ENCODE measurements at places on chromosomes 6 and 20.

DNA sequence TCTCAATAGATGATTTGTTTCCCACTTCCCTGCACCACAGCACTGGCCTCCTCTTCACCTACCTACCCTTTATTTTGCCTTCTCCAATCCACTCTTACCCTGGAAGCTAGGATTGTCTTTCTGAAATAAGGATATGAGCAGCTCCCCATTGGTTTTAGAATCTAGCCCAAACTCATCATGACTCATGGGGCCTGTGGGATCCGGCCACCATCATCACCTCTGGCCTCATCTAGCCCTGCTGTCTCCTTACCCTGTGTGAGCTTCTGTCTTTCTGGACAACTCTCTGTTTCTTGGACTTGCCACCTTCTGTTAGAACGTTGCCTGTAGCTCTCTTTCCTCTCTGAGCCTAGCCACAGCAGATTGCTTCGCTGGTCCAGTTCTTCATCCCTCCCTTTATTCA lies 277.1 kb downstream of the PAX1 start:
- DNase-seq, result no peak

DNA sequence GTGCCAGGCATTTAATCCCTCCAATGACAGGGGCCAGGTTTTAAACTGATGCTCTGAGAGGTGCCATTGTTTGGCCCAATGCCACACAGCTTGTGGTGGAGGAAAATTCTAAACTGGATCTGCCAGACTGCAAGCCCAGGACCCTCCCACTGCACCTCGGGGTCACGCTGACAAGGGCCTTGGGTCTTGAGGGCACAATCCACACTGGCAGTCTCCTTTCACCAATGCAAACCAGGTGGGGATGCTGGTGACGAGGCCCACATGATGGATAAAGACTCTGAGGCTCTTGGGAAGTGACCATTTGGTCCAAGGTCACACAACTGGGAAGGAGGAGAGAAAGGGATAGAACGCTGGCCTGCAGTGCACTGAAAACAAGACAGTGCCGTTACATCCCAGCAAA lies 14.7 kb downstream of the ANKRD60 start:
- no peak for DNase-seq

DNA sequence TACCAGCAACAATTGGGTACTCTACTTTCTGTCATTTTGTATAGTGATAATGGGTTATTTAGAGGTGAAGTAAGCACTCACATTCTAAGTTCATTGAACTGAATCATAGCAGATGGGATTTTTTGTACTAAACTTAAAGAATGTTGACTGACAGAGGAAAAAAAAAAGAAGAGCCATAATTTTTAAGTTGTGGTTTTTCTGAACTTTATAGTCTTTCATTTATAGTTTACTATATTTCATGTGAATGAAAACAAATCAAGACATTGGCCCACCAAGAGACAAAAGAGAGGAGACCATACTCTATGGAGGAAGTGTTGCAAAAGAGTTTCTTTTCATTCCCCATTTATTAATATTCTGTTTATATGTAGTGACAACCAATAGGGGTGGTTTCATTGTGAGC lies 685.7 kb downstream of the BCKDHB start:
- DNase-seq, result no peak

DNA sequence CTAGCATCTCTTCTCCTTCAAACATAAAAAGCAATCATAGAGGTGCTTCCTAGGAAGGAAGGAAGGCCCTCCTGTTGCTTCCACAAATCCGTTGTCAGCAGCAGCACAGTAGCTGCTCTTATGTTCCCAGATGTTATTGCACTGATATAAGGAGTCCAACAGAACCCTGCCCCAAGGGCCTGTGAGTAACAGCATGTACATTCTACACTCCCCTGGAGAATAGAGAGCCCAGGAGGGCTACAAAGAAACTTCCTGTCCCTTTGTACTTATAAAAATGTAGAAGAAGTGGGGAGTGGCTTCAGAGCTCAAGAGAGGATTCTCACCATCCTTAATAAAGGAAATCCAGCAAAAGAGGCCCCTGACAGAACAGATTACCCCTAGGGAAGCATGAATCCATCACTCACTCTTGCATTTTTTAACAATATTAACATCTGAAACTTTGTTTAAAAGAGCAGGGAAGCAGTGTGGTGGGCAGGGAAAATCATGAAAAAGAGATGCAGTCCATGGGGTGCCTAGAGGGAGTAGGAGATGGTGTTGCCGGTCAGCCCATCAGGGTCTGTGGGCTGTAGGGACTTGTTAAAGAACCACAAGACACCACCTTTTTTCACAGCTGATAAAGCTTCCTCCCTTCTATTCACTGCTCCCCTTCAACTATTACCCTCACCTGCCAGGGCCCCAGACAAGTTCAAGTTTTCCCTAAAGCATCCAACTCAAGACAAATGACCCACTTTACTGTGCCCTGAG lies 104.5 kb upstream of the ADGRF1 start:
- DNase-seq, result no peak

GRCh38 chr20:881051-881782 lies 34.9 kb downstream of the ANGPT4 start:
- DNase-seq, result no peak

GRCh38 chr6:40469323-40469722 lies 117.8 kb downstream of the LRFN2 start:
- no peak for DNase-seq

DNA sequence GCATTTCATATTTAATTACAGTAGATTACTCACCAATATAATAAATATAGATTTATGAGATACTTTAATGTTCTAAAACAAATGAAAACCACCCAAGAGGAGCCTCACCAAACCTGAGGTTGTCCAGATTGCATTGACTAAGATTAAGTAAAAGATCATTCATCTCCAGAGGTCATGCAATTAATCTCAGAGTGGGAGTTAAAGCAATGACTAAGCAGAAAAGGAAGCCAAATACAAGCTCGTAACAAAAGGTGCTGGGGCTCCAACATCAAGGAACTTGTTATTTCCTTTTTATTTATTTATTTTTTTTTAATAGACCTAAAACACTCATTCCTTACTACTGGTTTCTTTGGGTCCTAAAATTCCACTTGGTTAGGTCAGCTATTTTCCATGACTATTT lies 57.7 kb downstream of the RSPO3 start:
- DNase-seq, result no peak

GRCh38 chr20:18984238-18985200 lies 170.9 kb downstream of the SCP2D1 start:
- DNase-seq, result no peak

- DNase-seq, result no peak
These were observed 98.8 kb upstream of the NRN1 start for GRCh38 chr6:6105472-6106036.

DNA sequence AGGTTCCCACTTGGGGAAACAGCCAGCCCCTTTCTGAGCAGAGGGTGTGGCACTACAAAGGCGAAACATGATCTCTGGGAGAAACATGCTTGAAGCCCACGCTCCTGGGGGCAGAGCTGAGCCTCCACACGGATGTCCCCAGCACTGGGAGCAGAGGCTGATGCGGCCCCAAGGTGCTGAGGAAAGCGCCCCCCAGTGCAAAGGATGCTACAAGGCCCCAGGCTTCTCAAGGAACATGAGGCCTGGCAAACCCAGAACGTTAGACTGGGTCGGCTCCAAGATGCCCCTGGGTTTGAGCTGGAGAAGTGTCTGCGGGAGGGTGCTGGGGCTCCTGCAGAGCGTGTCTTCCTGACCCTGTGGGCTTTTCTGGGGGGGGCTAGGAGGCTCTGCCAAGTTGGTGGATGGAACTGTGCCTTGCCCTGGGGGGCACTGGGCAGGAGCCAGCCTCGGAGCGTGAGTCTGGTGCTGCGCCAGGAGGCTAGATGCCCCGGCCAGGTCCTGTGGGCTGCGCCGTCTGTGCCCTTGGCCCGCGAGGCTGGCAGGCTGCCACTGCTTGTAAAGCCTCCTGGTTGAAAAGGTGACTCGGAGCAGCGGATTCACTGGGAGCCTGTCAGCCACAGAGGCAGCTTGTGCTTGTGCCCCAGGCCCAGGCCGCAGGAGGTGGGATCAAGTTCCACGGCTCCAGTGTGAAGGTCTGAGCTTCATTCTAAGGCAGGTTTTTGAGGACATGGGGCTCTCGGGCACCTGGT lies 8.1 kb downstream of the SYNJ2 start:
- DNase-seq, result no peak

DNA sequence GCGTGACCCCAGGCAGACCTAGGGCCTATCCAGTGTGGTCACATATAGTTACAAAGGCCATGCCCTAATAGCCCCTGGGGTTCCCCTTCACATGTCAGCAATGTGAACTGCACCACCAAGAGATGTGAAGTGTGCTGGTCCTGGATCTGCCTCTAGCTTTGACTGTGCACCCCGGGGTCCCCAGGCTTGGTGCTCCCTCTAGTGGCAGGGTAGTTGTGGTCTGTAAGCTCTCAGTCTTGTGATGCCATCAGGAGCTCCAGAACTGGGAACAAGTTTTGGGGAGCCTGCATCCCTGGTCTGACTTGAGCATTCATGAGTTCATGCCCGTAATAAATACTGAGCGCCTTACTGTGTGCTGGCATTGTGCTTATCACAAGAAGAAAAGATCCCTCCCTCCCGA lies 143.4 kb downstream of the DHX35 start:
- DNase-seq, result no peak

- no peak for DNase-seq
These were observed 8.0 kb upstream of the IDH3B start for GRCh38 chr20:2671977-2672376.

GRCh38 chr6:152240436-152240835 lies 396.7 kb downstream of the SYNE1 start:
- no peak for DNase-seq

DNA sequence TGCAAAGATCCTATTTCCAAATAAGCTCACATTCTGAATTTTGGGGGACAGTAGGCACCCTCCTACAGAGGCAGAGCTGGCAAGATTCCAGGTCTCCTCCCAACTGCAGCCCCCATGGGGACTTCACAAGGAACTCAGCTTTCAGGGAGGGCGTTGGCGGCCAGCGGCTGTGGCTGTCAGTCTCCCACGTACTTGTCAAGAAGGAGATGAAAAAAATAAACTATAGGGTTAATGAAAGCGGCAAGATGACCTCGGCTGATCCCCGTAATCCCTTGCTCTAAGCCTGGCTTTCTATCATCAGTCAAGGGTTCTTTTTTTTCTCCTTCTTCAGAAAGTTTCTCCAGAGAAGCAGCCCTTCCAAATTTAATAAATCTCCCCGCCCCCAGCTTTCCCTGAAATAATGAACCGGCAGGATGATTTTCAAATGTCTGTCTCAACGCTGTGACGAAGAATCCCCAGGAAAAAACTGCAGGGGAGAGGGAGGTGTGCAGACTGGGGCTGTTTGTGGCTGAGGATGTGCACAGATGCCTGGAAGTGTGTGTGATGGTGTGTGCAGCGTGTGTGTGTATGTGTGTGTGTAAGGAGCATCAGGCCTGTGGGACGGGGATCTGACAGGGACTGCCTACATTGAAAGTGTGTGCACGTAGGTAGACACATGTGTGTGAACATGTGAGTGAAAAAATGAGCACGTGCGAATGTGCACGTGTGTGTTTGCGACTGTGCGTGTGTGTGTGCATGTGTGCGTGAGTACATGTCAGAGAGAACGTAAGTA lies 78.7 kb downstream of the SLC2A10 start:
- no peak for DNase-seq

DNA sequence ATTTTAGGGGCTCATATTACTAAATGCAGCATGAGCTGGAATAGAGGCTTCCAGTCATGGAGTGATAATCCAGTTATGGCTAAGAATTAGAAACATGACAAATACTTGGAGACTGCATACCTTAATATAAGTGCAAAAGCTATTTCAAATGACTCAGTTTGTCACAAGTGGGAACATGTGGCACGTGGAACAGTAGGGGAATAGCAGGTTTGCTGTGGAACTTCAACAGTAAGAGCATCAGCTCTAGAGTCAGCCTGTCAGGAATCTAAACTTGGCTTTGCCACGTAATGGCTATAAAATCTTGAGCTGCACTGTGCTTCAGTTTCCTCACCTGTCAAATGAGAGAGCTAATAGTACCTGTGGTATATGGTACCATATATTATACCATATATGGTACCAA lies 62.1 kb downstream of the HTR1B start:
- DNase-seq, result no peak

DNA sequence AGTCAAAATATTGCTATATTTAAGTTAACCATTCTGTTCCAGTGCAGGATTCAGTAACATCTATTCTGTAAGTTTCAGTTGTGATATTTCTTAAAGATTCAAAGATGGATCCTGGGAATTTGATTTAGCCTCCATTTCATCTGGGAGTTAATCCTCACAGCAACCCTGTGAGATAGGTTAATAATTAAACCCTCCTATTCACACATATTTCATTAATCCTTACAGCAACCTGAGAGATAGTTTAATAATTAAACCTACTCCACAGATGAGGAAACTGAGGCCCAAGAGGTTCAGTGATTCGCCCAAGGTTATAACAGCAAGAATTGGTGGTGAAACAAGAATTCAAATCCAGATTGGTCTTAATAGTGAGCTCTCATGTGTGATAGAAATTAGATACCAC lies 10.9 kb upstream of the ZBTB2 start:
- no peak for DNase-seq

DNA sequence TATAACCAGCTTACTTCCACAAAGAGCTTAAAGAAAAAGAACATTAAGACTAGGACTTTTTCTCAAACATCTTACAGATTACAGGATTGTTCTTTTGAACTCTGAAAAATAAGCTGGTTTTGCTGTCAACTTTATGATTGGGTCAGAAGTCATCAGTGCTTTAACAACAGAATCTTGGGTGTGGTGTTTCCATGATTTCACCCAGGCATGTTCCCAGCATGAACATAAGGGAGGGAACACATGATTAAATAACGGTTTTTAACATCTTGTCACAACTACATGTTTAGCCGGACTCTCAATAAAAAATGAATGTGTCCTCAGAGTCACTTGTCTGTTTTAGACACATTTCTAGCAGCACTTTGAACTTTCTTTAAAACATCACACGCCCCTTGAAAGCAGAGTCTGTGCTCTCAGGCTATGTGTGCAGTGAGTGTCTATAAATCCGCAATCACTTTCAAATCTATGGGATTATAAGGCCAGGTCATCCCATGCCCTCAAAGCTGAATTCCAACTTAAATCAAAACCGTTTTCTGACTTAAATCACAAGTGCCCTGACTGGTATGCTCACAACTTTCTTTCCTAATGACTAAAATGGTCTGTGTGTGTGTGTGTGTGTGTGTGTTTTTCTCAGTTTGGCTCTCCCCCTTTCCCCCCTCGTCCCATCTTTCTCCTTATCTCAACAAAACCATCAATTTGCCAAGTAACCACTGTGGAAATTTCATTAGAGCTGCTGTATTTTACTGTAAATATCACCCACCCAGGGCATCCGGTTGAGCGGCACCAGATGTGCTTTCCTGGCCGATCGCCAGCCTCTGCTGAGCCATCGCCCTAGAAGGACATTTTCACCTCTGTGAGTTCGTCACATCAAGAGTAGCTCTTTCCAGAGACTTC lies 216.8 kb upstream of the DTNBP1 start:
- peak; percentile 42 for DNase-seq

- DNase-seq, result no peak
These were observed 333.2 kb downstream of the SAMD5 start for GRCh38 chr6:147841547-147842148.

DNA sequence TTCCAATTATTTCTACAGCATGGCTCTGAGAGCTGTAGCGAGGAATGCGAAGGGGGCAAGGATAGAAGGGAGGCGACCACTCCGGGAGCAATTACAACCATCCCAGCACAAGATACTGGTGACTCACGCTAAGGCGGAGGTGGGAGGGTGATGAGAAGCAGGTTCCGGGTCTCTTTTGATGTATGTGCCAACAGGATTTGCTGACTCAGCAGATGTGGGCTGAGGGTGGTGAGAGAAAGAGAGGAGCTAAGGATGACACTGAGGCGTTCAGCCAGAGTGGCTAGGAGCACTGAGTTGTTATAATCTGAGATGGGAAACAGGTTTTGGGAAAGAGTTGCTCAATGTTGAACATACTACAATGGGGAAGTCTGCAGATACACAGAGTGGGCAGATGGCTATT lies 9.3 kb upstream of the TXNDC5 start:
- no peak for DNase-seq

Data from memory B cell (primary cell).